Activated CD4-positive, alpha-beta T cell treated with anti-CD3 and anti-CD28 coated beads for 36 hours (primary cell): ENCODE measurements at places on chromosomes 6 and 20.

DNA sequence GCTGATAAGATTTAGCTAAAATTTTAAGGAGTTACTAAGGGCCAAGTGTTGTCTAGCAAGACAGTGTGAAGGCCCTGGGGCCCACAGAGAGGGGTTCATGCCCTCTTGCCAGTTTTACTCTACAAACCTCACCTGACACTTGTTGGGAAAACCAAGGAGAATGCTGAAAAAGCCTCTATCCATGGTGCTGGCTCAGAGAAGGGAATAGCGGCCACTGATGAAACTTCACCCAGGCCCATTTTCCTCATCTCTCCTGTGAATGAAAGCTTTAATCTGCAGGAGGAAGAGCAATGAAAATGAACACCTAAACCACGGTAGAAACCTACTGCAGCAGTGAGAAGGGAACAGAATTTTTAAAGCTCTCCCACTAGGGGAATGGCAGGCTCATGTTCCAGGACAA is 317.3 kb upstream of the CNR1 start:
- DNase-seq: no peak

DNA sequence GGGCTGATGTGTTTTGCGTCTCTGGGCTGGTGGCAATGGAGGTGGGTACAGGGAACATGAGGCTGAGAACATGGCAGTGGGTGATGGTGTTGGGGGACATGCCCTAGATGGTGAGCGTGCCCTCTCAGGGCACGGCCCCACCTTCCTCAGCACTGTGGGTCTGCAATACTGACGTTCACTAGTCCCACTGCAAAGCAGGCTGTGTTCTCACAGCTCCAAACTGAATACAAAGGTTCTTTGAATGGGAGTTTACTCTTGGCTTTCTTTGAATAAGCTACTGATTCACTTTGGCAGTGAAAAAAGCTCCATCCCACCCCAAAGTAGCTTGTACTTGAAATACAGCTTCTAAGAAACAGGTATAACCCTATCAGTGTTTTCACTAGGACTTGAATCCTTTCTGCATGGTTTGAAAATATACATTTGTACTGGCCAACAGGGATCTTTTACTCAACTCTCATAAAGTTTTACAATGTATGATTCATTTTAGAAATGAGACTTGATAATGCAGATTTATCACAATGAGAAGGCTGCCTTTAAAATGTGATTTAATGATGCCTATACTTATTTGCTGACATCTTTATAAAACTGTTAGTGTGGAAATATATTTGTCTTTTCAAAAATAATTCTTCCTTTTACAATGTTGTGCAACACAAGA is 400.7 kb downstream of the ZFAND3 start:
- no peak for DNase-seq

GRCh38 chr6:169208011-169208410 is 45.6 kb downstream of the THBS2 start:
- DNase-seq: no peak

DNA sequence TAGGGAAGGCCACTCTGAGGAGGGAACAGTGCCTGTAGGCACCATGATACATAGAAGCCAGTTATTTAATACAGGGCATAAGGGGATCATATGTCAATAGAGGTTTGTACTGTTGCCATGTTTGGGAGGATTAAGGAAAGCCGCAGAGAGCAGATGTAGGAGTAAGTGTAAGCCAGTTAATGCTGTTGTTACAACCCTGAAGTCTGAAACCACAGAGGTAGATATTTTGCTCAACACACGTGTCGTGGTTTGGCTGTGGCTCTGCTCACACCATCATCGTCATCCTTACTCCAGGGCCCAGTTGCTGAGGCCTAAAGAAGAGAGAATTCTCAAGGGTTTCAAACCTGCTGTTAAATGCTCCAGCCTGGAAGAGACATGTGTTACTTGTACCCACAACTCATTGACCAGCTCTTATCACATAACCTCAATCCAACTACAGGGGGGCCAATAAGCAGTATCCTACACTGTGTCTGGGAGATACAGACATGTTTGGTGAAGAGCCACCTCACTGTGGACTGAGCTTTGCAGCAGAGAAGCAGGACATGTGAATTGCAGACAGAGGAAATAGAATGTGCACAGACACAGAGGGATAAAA is 31.0 kb upstream of the PSMF1 start:
- peak; percentile 57 for DNase-seq

GRCh38 chr6:75524322-75524972 is 30.8 kb upstream of the FILIP1 start:
- DNase-seq: no peak

DNA sequence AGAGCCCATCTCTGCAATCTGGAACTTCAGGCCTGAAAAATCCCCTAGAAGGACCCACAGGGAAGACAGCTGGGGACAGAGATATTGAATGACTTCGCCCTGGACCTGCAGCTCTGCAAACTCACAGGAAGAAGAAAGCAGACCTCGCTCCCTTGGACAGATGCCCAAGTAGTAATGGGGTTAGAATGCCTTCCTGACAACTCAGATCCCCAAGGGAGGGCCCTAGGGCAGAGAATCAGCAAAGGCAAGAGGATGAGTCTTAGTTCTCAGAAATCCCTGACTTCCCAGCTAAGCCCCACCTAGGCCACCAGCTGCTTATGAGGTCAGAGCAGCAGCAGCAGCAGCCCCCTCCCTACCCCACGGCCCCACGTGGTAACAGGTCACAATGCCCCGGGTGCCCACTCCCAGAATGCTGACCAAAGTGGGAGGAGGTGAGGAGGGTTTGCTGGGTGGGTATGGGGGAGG is at the start of gene C20orf141:
Gene C20orf141, plus strand, starts transcription at position 401 of the 465 bp plus-strand sequence. CDS start 198 bp downstream, outside the sequence.
- DNase-seq: no peak

GRCh38 chr20:846894-847278 is 13.4 kb downstream of the FAM110A start:
- DNase-seq: peak; percentile 66

DNA sequence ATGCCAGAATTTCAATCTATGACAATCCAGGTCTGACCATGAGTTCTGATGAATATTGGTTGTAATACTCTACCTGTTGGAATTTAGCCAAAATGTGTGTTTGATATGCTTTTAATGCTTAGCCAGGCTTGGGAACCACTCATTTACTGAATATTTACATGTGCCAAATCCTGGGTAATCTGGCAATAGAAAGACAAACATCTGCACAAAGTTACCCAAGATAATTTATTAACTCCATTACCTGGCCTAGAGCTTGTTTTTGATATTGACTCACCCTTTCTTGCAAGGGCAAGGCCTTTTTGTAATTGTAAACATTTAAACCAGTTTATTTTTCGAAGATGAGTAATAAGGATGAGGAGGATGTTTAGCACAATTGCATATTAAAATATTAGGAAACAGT is 13.5 kb upstream of the CD2AP start:
- no peak for DNase-seq

GRCh38 chr6:73262671-73263569 is at the start of gene KHDC1:
Gene KHDC1, minus strand, starts transcription at chr6:73263196. Its CDS starts 20,679 bp downstream, at chr6:73242517.
- peak; percentile 74 for DNase-seq

DNA sequence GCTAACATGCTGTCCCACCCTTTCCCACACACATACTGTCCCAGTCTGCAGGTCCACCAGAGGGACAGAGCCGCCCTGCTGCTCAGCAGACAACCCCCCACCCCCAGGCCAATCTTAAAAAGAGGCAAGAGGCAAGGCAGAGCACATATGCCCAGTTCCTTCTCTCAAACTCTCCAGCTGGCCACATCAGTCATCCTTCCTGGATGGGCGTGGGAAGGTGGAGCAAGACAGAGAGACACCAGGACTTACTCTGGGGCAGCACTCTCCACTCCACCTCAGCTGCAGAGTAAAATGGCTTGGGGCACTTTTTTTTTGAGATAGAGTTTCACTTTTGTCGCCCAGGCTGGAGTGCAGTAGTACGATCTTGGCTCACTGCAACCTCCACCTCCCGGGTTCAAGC is 10.8 kb downstream of the MOCS3 start:
- no peak for DNase-seq

DNA sequence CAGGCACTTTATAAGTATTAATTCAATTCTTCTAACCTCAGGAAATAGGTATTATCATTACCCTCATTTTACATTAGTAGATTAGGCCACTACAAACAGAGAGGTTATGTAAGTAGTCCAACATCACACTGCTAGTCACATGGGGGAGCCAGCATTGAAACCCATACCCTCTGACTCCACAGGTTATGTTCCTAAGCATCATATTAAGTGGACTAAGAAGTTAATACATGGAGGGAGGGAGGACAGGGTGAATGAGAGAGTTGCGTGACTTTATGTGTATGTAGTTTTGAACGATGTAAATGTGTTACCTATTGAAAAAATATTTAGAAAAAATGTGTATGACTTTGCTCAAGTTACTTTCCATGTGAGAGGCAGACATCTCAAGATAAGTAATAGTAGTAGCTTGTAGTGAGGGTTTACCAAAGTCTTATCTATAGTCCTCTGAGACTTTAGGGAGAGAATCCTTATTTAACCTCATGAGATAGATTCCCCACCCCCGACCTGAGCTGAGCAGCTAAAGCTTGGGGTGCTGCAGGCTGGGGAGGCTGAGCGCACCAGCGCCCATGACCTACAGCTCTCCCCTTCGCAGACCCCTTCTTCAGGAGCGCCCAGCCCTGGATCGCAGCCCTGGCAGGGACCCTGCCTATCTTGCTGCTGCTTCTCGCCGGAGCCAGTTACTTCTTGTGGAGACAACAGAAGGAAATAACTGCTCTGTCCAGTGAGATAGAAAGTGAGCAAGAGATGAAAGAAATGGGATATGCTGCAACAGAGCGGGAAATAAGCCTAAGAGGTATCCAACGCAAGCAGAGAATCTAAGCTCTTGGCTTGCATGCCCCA is 7.5 kb downstream of the BTN3A2 start:
- no peak for DNase-seq

- DNase-seq: no peak
Measured at GRCh38 chr20:44858606-44859360, 26.7 kb upstream of the YWHAB start.

- DNase-seq: no peak
Measured at GRCh38 chr6:44809258-44809657, 421.8 kb downstream of the CDC5L start.

DNA sequence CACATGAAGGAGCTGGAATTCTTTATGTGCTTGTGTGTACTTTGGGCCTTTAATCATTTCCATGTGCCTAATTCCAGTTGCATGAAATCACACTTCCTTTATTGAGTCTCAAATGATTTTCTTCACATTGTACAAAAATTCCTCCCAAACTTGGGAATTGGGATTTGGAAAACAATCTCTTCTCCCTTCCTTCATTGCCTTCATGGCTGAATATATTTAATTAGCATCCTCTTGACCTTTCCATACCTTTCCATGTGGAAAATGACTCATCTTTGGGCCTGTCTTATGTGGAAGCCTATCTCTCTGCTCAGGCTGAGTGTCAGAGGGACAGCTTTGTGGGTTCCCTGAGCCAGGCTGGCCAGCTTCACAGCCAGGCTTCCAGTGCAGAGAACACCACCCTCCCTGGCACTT is 33.0 kb upstream of the CDH4 start:
- DNase-seq: no peak

DNA sequence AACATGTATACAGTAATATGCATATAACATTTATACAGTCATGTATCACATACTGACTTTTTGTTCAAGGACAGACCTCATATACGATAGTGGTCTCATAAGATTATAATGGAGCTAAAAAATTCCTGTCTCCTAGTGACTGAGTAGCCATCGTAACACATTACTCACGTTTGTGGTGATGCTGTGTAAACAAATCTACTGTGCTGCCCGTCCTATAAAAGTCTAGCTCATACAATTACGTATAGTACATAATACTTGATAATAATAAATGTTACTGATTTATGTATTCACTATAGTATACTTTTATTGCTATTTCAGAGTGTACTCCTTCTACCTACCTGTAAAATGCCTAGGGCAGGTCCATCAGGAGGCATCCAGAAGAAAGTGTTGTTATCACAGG is 17.4 kb downstream of the SERAC1 start:
- DNase-seq: no peak

DNA sequence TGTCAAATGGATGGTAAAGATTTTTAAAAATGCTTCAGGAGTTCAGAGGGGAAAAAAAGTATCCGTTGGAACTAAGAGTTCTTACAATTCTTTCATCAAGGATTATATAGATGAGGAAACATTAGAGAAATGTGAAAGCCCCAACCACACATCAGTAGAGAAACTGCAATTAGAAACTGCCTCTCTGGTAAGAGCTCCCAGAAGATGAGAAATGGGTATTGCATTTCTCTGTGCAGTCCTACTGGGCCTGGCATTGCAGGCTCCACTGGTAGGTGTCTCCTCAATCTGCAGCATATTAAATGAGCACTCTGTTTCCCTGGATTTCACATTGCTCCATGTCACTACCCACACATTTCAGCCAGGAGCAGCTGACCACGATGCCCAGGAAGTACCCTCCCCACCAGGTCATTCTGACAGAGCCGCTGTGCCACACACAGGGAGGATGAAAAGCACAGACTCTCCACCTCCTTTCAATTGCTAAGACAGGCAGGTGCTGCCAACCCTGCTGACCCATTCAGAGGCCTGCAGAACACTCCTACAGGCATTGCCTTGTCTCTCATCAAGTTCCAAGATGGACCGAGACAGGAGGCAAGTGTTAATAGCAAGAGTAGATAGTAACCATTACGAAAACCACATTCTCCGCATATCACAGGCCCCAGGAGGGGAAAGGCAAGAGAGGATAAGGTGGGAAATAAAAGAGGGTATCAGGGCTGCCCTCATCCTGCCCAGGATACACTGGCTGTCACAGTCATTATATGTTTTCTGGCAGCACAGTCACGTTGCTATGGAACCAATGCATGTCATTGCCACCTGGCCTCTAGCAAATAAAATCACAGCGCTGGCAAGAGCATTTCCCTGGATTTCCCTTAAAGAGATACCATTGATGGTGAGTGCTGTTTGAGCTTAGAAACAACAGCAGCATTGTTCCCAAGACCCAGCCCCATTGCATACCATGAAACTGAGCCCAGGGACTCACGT is 241.7 kb downstream of the ATXN1 start:
- DNase-seq: no peak

GRCh38 chr20:25745100-25745499 is 48.4 kb upstream of the ZNF337 start:
- no peak for DNase-seq

GRCh38 chr6:126632271-126632670 is 292.4 kb downstream of the CENPW start:
- DNase-seq: no peak
